Adipocyte (in vitro differentiated cells): ENCODE measurements at places on chromosomes 2 and 18.

DNA sequence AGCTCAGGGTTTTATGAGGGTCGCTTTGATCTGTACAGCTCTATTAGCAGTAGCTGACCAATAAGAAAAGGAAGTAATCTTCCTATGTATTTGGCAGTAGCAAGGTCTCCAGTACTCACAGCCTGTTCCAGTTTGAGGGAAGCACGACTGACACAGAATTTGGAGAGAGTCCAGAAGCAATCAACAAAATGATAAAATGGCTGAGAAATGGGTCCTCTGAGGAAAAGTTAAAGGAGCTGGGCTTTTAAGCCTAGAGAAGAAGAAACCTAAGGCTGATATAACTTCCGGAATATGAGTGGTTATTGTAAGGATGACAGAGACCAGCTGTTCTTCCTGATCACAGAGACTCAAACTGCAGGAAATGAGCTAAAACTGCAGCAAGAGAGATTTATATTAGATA is 382.8 kb downstream of the GPD2 start:
- peak; percentile 26 for DNase-seq

DNA sequence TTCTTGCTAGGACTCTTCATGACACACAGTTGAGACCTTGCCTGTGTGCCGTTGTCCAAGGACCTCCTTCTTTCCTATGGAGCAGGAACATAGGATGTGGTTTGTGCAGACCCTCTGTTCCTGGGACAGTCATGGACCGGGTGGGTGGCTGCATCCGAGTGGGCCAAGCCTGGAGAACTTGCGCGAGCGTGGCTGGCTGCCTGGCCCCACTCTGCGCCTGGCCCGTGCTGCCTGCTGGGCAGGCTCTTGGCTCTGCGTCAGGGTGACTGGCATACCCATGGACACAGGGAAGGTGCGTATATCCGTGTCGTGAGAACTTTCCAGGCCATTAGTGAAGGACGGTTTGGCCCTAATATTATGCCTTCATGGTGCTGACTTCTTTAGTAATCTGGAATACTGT is 68.2 kb downstream of the DCDC2C start:
- no peak for DNase-seq

GRCh38 chr2:88658881-88659537 is 31.7 kb upstream of the EIF2AK3 start:
- peak; percentile 52 for DNase-seq

GRCh38 chr2:189798312-189799029 is 14.2 kb downstream of the PMS1 start:
- DNase-seq: peak; percentile 85

GRCh38 chr2:45850558-45850957 is 199.1 kb downstream of the PRKCE start:
- DNase-seq: no peak

DNA sequence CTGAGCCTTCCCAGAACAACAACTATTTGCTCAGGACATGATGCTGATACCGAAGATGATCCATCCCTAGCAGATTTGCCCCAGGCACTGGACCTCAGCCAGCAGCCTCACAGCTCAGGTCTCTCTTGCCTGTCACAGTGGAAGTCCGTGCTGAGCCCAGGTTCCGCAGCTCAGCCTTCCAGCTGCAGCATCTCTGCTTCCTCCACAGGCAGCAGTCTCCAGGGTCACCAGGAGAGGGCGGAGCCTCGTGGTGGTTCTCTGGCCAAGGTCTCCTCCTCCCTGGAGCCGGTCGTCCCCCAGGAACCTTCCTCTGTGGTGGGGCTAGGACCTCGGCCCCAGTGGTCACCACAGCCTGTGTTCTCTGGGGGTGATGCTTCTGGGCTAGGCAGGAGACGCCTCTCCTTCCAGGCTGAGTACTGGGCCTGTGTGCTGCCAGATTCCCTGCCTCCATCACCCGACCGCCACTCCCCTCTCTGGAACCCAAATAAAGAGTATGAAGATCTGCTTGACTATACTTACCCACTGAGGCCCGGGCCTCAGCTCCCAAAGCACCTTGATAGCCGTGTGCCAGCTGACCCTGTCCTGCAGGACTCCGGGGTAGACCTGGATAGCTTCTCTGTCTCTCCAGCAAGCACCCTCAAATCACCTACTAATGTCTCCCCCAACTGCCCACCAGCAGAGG is 15.4 kb downstream of the CEP68 start:
- peak; percentile 15 for DNase-seq

DNA sequence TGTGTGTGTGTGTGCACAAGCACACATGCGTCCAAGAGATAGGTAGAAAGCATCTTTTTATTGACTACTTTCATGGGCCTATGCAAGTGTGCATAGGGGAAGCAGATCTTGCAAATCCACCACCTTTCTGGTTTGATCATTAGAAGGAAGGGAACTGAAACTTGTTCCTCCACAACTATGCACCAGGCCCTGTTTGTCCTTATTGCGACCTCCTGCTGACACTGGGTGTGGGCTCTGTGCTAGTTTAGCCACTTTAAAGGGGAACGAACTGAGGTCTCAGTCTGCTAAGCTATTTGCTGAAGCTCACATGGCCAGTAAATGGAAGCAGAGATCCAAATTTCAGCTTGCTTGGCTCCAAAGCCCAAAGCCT is 32.1 kb upstream of the INSIG2 start:
- no peak for DNase-seq

DNA sequence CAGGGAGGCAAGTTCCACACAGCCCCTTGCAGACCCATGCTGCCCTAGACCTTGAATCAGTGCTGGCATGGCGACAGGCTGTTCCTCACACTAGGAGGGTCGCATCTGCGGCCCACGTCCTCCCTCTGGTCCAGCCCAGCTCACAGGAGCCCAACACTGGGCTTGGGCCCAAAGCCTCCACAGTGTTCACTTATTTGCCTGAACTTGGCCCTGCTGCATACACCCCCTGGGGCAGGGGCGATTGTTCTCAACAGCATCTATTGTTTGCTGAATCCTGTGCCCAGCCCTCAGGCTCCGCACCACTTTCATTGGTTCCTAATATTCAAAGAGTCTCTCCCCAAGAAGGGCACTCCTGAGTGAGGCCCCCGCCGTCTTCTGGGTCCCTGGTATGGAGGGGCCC is 90.7 kb downstream of the ZBTB7C start:
- no peak for DNase-seq

GRCh38 chr2:64859312-64860212 is 129.6 kb upstream of the SLC1A4 start:
- peak; percentile 96 for DNase-seq

DNA sequence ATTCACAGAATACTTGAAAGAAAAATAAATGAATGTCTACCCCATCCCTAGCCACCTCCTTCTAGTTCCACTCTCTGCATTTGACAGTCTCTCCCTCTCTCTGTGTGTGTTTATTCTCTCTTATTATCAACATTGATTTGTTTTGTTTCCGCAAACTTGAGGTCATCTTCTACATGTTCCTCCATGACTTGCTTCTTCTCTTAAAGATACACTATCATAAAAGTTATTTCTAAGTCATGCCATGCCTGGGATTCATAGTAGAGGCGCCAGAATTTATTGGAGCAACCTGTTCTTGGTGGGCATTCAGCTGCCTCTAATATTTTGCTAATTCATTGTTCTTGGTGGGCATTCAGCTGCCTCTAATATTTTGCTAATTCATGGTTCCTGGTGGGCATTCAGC is 58.9 kb upstream of the SMAD7 start:
- DNase-seq: no peak

- no peak for DNase-seq
Measured at GRCh38 chr2:218839888-218840287, 8.3 kb upstream of the PRKAG3 start.

DNA sequence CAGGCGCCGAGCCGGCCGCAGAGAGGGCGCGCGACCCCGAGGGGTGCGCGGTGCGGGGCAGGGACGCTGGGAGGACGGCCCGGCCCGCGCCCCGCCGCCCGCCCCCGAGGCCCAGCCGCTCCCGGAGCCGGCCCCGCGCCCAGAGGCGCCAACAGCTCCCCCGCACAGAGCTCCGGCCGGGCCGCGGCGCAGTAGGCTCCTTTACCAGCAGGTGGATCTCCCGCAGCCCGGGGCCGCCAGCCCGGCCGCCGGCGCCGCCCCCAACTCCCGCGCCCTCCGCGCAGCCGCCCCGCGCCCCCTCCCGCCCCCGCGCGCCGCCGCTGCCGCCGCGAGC is 258 bp downstream of the MGAT4A start:
- DNase-seq: no peak

DNA sequence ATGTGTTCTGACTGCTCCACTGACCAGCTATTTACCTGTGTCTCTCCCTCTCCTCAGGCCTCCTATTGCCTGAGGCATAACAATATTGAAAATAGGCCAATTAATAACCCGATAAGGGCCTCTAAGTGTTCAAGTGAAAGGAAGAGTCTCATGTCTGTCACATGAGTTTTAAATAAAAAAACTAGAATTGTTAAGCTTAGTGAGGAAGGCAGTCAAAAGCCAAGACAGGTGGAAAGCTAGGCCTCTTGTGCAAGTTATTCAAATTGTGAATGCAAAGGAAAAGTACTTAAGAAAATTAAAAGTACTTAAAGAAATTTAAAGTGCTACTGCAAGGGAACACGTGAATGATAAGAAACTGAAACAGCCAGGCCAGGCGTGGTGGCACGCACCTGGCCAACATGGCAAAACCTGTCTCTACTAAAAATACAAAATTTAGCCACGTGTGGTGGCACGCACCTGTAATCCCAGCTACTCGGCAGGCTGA is 44.9 kb upstream of the TAF4B start:
- DNase-seq: no peak

DNA sequence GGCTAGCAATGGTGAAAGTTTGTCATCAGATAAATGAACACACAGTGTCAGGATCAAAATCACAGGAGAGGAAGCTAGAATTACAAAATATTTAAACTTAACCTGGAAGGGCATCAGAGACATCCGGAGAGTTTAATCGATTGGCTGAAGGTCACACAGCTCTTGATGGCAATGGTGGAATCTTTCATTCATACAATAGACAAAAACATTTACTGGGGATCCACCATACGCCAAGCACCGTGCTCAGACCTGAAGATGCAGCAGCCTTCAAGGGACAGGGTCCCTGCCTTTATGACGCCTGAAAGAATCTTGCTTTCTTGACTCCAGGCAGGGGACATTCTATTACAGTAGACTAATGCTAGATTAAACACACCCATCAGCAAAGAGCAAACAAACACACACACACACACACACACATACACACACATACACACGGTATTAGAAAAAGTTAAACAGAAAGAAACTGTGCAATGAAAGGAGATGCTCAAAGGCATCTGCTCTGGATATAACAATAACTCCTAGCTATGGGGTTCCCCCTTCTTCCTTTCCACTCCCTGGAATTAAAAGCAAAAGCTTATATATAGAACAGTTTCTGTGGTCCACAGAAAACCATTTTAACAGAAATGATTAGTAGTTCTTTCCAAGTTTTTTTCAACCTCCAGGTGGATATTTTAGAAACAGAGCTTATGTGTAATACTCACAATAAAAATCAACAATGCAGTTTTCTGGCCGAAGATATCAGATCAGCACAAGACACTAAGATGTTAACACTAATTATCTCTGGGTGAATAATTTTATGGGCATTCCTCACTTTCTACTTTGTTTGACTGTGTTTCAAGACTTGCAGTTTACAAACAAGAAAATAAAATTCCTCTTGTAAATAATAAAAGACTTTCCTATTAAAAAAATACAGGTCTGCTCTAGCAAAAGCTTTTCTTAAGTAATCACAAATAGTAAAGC is 151.7 kb downstream of the ANKRD44 start:
- peak; percentile 34 for DNase-seq

DNA sequence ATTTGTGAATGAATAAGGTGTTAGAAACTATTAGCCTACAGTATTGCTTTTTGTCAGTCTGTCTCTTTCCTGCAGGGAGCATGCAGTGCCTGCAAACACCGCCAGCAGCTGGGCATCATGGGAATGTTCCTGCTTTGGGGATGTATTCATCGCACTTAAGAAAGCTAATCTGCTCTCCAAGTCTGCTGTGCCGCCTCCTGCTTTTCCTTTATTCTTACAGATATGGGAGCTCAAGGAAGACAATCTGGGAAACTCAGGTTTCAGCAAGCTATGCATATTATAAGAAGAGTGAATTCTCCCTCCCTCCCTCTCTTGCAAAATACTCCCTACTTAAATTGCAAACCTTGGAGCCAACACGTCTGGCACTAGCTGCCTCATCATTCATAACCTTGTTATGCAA is 479.2 kb upstream of the ACVR2A start:
- DNase-seq: no peak

GRCh38 chr2:231677632-231678104 is 30.7 kb upstream of the PTMA start:
- peak; percentile 95 for DNase-seq

- no peak for DNase-seq
Measured at GRCh38 chr2:2701813-2702212, 370.7 kb upstream of the MYT1L start.

DNA sequence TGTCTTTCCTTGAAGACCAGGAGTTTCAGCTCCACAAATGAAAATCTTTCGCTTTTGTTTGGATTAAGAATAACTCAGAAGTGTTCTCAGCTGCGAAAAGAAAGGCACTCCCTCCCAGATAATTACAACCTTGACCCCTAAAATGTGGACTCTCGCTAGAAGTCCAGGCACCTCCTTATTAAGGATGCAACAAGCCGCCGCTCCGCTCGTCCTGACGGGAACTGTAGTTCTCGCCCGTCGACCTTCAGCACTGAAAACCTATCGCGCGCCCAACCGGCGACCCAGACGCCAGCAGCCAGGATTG is 559 bp downstream of the IMMT start:
- DNase-seq: no peak

DNA sequence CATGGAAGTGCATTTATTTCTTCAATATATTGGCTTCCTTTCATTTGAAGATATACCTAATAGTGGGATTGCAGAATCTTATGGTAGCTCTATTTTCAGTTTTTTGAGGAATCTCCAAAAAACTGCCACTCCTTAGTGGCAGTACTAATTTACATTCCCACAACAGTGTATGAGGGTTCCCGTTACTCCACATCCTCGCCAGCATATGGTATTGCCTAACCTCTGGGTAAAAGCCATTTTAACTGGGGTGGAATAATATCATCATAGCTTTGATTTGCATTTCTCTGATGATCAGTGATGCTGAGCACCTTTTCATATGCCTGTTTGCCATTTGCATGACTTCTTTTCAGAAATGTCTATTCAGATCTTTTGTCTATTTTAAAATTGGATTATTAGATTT is 471.9 kb upstream of the UBE2E3 start:
- DNase-seq: no peak
